ENCODE measurements at places on chromosomes 7 and 10. TPM values are rescaled to one million over a fixed set of nuclear protein-coding genes. Genes with fewer than 3 reads are reported as not detected.

Gene CDNF
- total RNA-seq = 1.3 TPM

DNA sequence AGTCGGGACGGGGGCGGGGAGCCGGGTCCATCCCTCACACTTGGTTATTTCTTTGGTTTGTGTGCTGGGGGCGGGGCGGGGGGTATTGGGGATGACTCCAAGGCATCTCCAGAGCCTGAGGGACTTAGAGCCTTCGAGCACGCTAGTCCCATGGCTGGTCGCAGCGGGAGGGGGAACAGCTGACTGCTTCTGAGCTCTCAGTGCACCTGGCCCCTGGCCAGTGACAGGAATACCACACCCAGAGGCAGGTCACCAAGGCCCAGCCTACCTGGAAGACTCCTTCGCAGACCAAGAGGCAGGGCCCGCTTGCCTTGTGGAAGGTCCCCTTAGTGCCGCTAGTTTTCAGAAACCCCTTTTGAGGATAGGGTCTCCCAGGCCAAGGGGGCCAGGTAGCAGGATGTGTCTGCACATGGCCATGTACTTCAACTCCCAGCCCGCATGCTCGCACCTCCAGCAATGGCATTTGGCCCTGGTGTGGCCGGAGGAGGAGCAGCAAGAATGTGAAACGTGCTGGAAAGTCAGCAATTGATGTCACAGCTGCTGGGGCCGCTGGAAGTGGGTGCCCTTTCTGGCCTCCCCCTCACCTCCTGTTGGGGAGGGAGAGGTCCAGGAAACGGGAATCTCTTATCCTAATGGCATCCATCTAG, 40.3 kb downstream of the AGAP3 start:
- no peak overlapping the region for H3K4me3 ChIP-seq
- peak overlapping the region; percentile 53 for H3K27ac ChIP-seq
- H3K36me3 ChIP-seq = peaks cover 39% of the 10 kb centered on the region
- DNase-seq = no peak
- H3K27me3 ChIP-seq = no peaks in the 10 kb centered on the region

Gene PNLIPRP2
- not detected for total RNA-seq

DNA sequence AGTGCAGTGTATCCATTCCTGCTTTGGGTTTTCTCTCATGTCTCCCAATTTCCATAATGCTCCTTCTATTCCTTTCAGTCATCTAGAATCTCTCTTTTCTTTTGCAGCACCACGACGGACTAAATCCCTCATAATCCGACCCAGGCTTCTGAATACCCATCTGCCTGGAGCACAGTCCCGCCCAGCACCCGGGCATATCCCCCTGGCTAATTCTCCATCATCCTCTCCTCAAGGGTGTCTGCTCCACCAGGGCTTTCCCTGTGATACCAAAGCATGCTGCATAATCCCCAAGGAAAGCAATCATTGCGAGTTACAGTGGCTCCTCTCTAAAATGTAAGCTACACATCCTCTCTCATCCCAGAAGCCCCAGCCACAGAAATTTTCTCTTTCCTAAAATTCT, 321.9 kb downstream of the CCDC3 start:
- no peak for DNase-seq
- H3K36me3 ChIP-seq = no peaks in the 10 kb centered on the region
- no peaks in the 10 kb centered on the region for H3K4me1 ChIP-seq
- H3K27me3 ChIP-seq = no peaks in the 10 kb centered on the region

GRCh38 chr10:107442035-107442505, 277.6 kb upstream of the SORCS1 start:
- H3K27me3 ChIP-seq = no peaks in the 10 kb centered on the region
- H3K4me3 ChIP-seq = no peak overlapping the region
- no peaks in the 10 kb centered on the region for H3K36me3 ChIP-seq
- H3K4me1 ChIP-seq = no peaks in the 10 kb centered on the region

Gene ADAP1
- 13.0 TPM for total RNA-seq

DNA sequence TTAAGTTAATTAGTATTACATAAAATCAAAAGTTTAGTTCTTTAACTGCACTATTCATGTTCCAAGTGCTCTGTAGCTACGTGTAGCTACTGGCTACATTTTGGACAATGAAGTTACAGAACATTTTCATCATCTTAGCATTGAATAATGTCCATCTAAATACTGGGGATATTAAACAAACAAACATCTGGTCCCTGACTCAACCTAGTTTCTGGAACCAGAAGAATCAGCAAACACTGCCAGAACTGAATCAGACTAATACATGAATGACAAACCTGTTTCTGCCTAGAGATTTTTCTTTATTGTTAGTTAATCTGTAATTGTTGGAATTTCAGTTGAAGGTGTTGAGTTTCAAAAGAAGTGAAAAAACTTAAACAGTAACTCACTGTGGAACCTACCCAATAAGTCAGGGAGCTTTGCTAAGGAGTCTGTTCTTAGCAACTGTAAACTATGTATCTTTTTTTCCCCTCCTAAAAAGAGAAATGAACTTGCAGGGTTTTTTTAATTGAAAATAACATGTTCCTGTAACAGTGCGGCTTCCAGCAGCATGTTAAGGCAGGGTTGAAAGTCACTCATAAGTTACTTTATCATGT, 58.3 kb downstream of the CDK13 start:
- H3K36me3 ChIP-seq = peaks cover 42% of the 10 kb centered on the region
- H3K27ac ChIP-seq = no peak overlapping the region
- H3K4me3 ChIP-seq = no peak overlapping the region
- DNase-seq = no peak

- H3K27me3 ChIP-seq = no peaks in the 10 kb centered on the region
- no peak overlapping the region for H3K27ac ChIP-seq
- no peaks in the 10 kb centered on the region for H3K36me3 ChIP-seq
- H3K4me3 ChIP-seq = no peak overlapping the region
- no peak for DNase-seq
Observed at GRCh38 chr7:78055001-78055573, 256.5 kb downstream of the PHTF2 start.

GRCh38 chr7:30778255-30779025, 7.2 kb downstream of the MINDY4 start:
- DNase-seq = no peak
- H3K4me3 ChIP-seq = no peak overlapping the region
- no peaks in the 10 kb centered on the region for H3K27me3 ChIP-seq
- H3K4me1 ChIP-seq = no peaks in the 10 kb centered on the region

Gene FBH1
- 58.5 TPM for total RNA-seq

Gene SPDYE6
- not detected for total RNA-seq

DNA sequence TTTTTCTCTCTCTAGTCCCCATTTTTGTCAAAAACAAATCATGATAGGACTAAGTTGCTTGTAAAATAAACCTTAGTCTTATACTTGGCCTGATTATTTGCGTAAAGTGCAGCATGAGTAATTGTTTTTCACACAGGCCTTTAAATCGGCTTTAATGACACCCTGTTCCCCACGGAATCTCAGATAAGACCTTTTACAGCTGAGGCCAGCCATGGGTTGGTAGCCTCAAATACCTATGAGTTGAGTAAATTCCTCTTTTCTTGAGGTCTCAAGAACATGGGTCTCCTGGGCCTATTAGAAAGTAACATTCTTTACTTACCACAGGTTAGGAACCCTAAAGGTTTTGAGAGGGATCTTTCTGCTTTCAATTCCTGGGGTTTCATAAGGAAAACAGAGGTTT, 761.0 kb upstream of the PHF14 start:
- H3K4me1 ChIP-seq = no peaks in the 10 kb centered on the region
- H3K36me3 ChIP-seq = no peaks in the 10 kb centered on the region
- no peak for DNase-seq
- no peak overlapping the region for H3K4me3 ChIP-seq
- no peaks in the 10 kb centered on the region for H3K27me3 ChIP-seq

GRCh38 chr7:30556840-30557239, 37.8 kb upstream of the GARS1 start:
- no peak overlapping the region for H3K4me3 ChIP-seq
- no peaks in the 10 kb centered on the region for H3K27me3 ChIP-seq
- H3K27ac ChIP-seq = peak overlapping the region; percentile 46
- DNase-seq = no peak
- H3K4me1 ChIP-seq = no peaks in the 10 kb centered on the region
- peaks cover 19% of the 10 kb centered on the region for H3K36me3 ChIP-seq

Gene ASB15
- not detected for total RNA-seq

DNA sequence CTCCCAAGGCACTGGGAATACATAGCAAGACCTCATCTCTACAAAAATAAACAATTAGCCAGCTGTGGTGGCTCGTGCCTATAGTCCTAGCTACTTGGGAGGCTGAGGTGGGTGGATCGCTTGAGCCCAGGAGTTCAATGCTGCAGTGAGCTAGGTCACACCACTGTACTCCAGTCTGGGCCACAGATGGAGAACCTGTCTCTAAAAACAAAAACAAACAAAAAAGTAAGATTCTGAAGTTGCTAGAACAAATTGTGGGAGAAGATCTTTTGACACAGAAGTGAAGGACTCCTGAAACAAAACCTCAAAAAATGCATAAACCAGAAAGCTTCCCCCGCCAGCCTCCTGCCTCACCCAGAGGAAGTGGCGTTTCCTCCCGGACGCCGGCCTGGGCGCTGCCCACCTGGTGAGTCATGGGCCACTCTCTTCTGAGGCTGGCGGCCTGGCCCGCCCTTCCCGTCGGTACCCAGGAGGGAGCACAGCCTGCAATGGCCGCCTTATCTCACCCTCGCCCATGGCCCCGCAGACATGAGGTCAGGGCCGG, 25.4 kb upstream of the ELN start:
- H3K4me1 ChIP-seq = peaks cover 5% of the 10 kb centered on the region
- H3K36me3 ChIP-seq = no peaks in the 10 kb centered on the region
- H3K27ac ChIP-seq = peak overlapping the region; percentile 67
- no peak for DNase-seq
- no peak overlapping the region for H3K4me3 ChIP-seq

- H3K4me1 ChIP-seq = peaks cover 8% of the 10 kb centered on the region
- no peak for DNase-seq
- H3K27me3 ChIP-seq = no peaks in the 10 kb centered on the region
- H3K4me3 ChIP-seq = no peak overlapping the region
- no peaks in the 10 kb centered on the region for H3K36me3 ChIP-seq
- H3K27ac ChIP-seq = no peak overlapping the region
Observed at GRCh38 chr7:150332852-150333635, 8.4 kb downstream of the RARRES2 start.

Gene PRF1
- total RNA-seq = 7.3 TPM

Gene TUBAL3
- total RNA-seq = not detected

Gene MSS51
- total RNA-seq = 1.8 TPM
